ENCODE measurements at places on chromosomes 7 and 10. TPM values are rescaled to one million over a fixed set of nuclear protein-coding genes. Genes with fewer than 3 reads are reported as not detected.

The NPSR1 gene
- not detected for total RNA-seq

- H3K4me1 ChIP-seq, result peaks cover 11% of the 10 kb centered on the region
- no peak overlapping the region for H3K4me3 ChIP-seq
- H3K27ac ChIP-seq, result no peak overlapping the region
- H3K27me3 ChIP-seq, result no peaks in the 10 kb centered on the region
- H3K36me3 ChIP-seq, result no peaks in the 10 kb centered on the region
- no peak for DNase-seq
Measured at GRCh38 chr10:7480742-7481367, 70.0 kb upstream of the SFMBT2 start.

- no peak overlapping the region for H3K4me3 ChIP-seq
- no peaks in the 10 kb centered on the region for H3K36me3 ChIP-seq
- no peak overlapping the region for H3K27ac ChIP-seq
- H3K4me1 ChIP-seq, result no peaks in the 10 kb centered on the region
- H3K27me3 ChIP-seq, result no peaks in the 10 kb centered on the region
- DNase-seq, result no peak
Measured at GRCh38 chr10:34400075-34400474, 415.0 kb downstream of the PARD3 start.

DNA sequence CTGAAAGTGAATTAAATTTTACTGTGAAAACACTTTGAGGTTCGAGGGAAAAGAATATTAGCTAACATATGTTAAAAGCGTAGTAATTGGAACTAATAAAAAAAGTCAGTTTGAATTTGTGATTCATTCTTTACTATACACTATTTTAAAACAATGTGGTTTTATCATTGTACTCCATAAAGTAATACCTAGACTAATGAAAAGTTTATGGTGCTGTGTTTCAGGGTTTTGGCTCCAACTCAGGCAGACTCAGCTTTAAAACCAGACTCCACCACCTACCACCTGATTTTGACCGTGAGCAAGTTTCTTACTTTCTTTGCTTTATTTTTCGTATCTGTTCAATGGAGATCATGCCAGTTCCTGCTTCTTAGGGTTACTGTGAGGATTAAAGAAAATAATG is 9.2 kb upstream of the PRTFDC1 start:
- H3K4me3 ChIP-seq, result no peak overlapping the region
- no peak for DNase-seq
- no peaks in the 10 kb centered on the region for H3K36me3 ChIP-seq
- no peak overlapping the region for H3K27ac ChIP-seq

- H3K36me3 ChIP-seq, result no peaks in the 10 kb centered on the region
- H3K27ac ChIP-seq, result no peak overlapping the region
- H3K4me1 ChIP-seq, result no peaks in the 10 kb centered on the region
- no peaks in the 10 kb centered on the region for H3K27me3 ChIP-seq
- no peak for DNase-seq
Measured at GRCh38 chr7:68964060-68964459, 634.2 kb upstream of the AUTS2 start.

The AKR1C3 gene
- 63.6 TPM for total RNA-seq

GRCh38 chr7:27161721-27162560 is 3.4 kb downstream of the HOXA9 start:
- no peak overlapping the region for H3K4me3 ChIP-seq
- H3K36me3 ChIP-seq, result no peaks in the 10 kb centered on the region
- H3K4me1 ChIP-seq, result peaks cover 29% of the 10 kb centered on the region
- peaks cover 93% of the 10 kb centered on the region for H3K27me3 ChIP-seq
- no peak overlapping the region for H3K27ac ChIP-seq

The C10orf90 gene
- total RNA-seq, result not detected

DNA sequence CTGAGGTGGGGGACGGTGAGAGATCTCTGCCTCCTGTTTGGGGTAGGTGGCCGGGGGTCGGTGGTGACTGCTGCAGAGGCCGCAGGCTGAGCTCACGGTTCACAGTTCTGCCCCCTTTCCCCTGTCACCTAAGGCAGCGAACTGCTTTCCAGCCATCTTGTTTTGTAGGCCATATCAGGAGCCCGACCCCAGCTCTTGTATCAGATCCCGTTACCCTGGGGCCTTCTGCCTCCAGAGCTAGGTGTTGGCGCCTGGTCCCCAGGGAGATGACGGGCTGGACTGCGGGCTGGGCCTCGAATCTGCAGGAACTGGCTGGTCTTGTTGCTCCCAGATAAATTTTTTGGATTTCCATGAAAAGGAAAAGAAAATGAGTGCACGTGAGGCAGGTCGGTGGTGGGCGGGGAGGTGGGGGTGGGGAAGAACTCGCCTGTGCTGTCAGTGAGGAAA is 183.0 kb downstream of the DNAJB6 start:
- peaks cover 10% of the 10 kb centered on the region for H3K27me3 ChIP-seq
- no peak overlapping the region for H3K27ac ChIP-seq
- H3K4me1 ChIP-seq, result no peaks in the 10 kb centered on the region
- DNase-seq, result peak; percentile 53

- H3K27me3 ChIP-seq, result peaks cover 18% of the 10 kb centered on the region
- DNase-seq, result peak; percentile 41
- H3K36me3 ChIP-seq, result peaks cover 4% of the 10 kb centered on the region
- H3K4me1 ChIP-seq, result peaks cover 7% of the 10 kb centered on the region
Measured at GRCh38 chr7:150342121-150342408, 636 bp upstream of the RARRES2 start.

- H3K4me3 ChIP-seq, result no peak overlapping the region
- DNase-seq, result no peak
- H3K27me3 ChIP-seq, result no peaks in the 10 kb centered on the region
- H3K36me3 ChIP-seq, result no peaks in the 10 kb centered on the region
Measured at GRCh38 chr10:14478201-14478600, 147.5 kb upstream of the FRMD4A start.

- H3K4me3 ChIP-seq, result no peak overlapping the region
- peaks cover 53% of the 10 kb centered on the region for H3K36me3 ChIP-seq
- no peak for DNase-seq
- no peaks in the 10 kb centered on the region for H3K4me1 ChIP-seq
- no peak overlapping the region for H3K27ac ChIP-seq
Measured at GRCh38 chr10:69004821-69005220, 16.2 kb downstream of the KIFBP start.

The TAS2R41 gene
- total RNA-seq, result not detected

- H3K4me3 ChIP-seq, result no peak overlapping the region
- H3K4me1 ChIP-seq, result peaks cover 8% of the 10 kb centered on the region
- no peak for DNase-seq
- no peaks in the 10 kb centered on the region for H3K36me3 ChIP-seq
- H3K27me3 ChIP-seq, result no peaks in the 10 kb centered on the region
Measured at GRCh38 chr7:140609646-140610045, 31.0 kb downstream of the DENND2A start.

- no peaks in the 10 kb centered on the region for H3K27me3 ChIP-seq
- no peak overlapping the region for H3K4me3 ChIP-seq
- no peak overlapping the region for H3K27ac ChIP-seq
- no peaks in the 10 kb centered on the region for H3K4me1 ChIP-seq
Measured at GRCh38 chr7:135831455-135832195, 83.0 kb upstream of the FAM180A start.

GRCh38 chr7:29435167-29435566 is 128.5 kb upstream of the PRR15 start:
- no peaks in the 10 kb centered on the region for H3K4me1 ChIP-seq
- no peaks in the 10 kb centered on the region for H3K27me3 ChIP-seq
- H3K27ac ChIP-seq, result no peak overlapping the region
- no peak for DNase-seq
- no peaks in the 10 kb centered on the region for H3K36me3 ChIP-seq
- H3K4me3 ChIP-seq, result no peak overlapping the region

The NAT16 gene
- total RNA-seq, result not detected

GRCh38 chr10:11986593-11987216 is 55.9 kb downstream of the UPF2 start:
- no peaks in the 10 kb centered on the region for H3K4me1 ChIP-seq
- H3K36me3 ChIP-seq, result peaks cover 21% of the 10 kb centered on the region
- no peak overlapping the region for H3K4me3 ChIP-seq
- H3K27ac ChIP-seq, result no peak overlapping the region
- peak; percentile 73 for DNase-seq
- no peaks in the 10 kb centered on the region for H3K27me3 ChIP-seq

DNA sequence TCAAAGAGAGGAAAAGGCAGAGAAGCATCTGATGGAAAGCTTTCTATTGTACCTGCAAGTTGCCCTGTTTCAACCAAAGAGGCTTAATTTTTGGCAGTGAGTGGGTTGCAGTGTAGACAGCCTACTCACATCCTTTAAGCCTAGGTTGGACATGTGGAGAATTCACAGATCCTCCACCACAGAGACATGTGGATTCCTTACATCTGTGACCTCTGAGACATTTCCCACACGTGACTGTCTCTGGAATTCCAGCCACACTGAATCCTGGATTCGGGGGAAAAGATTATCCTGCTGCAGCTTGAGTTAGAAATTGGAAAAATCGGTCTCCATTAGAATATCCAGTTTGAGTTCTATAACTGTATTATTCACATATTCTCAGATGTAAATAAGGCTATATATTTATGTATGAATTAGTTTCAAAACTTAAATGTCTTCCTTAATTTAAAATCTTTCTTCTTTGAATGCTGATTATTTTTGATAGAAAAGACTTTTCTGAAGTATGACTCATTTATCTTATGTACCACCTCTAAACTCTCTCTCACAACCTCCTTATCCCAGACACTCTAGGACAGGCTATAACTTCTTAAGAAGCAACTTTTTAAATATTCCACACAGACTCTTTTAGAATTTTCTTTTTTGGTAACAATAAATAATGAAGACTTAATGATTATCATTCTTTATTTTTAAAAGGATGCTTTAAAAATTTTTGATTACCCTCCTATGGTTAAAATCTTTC is 123.3 kb downstream of the TWIST1 start:
- no peaks in the 10 kb centered on the region for H3K27me3 ChIP-seq
- no peaks in the 10 kb centered on the region for H3K4me1 ChIP-seq
- H3K27ac ChIP-seq, result no peak overlapping the region
- no peaks in the 10 kb centered on the region for H3K36me3 ChIP-seq

- no peaks in the 10 kb centered on the region for H3K36me3 ChIP-seq
- no peak overlapping the region for H3K27ac ChIP-seq
- peak overlapping the region; percentile 8 for H3K4me3 ChIP-seq
- H3K27me3 ChIP-seq, result peaks cover 53% of the 10 kb centered on the region
- peaks cover 13% of the 10 kb centered on the region for H3K4me1 ChIP-seq
Measured at GRCh38 chr10:8060704-8061121, 6.2 kb downstream of the GATA3 start.

GRCh38 chr10:69818676-69819239 is 17.1 kb downstream of the COL13A1 start:
- peaks cover 3% of the 10 kb centered on the region for H3K4me1 ChIP-seq
- no peak overlapping the region for H3K4me3 ChIP-seq
- H3K27me3 ChIP-seq, result no peaks in the 10 kb centered on the region
- no peak for DNase-seq
- H3K36me3 ChIP-seq, result no peaks in the 10 kb centered on the region

DNA sequence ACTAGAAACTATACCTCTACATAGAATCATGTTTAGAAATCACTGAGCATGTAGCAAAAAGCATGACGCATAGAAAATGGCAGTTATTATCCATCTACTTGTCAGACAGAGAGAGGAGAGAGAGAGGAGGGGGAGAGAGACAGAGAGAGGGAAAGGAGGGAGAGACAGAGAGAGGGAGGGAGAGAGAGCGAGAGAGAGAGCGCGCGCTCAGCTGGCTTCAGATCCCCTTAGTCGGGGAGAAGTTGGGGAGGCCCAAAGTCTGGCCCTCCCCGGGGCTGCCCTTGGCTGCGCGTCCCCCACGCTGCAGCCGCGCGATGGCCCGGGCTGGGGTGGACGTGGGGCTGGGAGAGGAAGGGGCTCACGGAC is 37.0 kb downstream of the CNPY1 start:
- no peaks in the 10 kb centered on the region for H3K36me3 ChIP-seq
- no peak overlapping the region for H3K4me3 ChIP-seq

The SLC18A3 gene
- total RNA-seq, result not detected

DNA sequence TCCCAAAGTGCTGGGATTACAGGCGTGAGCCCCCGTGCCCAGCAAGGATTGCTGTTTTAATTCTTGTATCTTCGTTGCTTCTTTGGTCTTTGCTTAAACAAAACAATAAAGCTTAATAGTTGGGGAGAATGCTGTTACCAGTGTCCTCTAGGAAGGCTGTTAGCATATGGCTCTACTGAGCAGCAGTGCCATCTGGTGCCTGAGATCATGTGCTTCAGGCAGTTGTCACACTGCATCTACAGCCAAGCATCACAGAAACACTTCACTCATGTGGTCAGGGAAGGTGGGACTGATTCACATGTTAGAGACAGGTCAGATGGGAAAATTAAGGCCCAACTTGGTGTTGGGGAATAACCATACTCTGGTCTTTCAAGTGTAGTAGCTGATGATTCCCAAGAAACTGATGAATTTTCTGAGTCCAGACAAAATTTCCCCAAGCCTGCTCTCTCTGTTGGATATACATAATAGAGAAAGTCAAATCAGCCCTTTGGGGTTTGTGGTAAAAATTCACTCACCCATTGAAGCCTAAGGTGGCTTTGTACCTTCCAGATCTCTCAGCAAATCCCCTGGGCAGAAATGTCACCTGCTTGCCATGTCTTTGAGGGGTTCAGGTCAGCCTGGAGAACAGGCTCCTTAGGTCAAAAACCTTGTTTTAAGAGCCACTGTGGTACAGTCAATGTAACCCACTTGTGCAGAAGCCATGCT is 28.4 kb downstream of the UBE2D4 start:
- H3K36me3 ChIP-seq, result peaks cover 37% of the 10 kb centered on the region
- no peaks in the 10 kb centered on the region for H3K4me1 ChIP-seq
- no peak for DNase-seq
- H3K27ac ChIP-seq, result no peak overlapping the region
- H3K4me3 ChIP-seq, result no peak overlapping the region

DNA sequence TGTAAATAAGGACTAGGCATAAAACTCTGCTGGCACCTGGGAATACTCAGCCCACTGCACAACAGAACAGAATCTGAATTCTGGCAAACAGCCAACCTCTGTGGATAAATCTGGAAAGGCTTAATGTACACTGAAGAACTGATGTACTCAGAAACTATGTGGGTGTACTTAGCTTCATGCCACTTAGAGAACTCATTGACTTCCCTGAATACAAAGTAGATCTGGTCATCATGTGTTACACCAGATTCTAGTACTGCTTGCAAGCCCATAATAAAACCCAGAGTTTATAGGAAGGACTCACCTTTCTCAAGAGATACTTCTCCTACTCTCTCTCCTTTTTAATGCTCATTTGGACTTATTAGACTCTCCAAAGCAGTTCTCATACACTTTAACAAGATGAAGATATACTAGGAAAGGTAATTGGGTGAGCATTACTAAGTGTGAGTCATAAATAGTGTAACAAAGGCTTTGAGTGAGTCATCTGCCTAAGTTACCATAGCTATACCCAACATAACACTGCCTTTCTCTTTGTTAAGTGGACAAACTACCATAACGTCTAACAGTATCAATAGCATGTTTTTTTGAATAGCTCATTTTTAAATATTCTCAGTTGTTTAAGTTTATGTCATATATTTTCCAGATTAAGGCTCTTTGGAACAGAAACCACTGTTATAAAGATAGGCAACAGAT is 309.1 kb downstream of the MDFIC start:
- DNase-seq, result no peak
- H3K27ac ChIP-seq, result no peak overlapping the region
- no peaks in the 10 kb centered on the region for H3K27me3 ChIP-seq

DNA sequence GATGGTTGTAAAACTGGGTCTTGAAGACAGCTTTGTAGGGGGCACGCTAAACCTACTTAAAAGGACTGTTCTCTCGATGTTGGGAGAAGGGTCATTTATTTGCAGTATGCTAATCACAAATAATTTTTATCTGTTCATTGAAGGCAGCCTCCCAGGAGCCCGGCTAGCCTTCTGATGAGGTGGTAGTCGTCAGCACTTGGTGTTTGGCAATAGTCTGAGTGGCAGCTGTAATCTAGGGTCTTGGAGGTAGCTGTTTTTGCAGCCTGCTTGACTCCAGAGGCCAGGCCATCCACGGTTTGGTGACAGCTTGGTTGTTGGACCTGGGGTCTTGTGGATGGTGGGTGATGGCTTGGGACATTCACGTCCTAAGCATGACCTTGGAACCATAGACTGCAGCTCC is 2.2 kb downstream of the GTF2IRD1 start:
- DNase-seq, result no peak
- peaks cover 18% of the 10 kb centered on the region for H3K4me1 ChIP-seq
- no peak overlapping the region for H3K4me3 ChIP-seq
- peak overlapping the region; percentile 84 for H3K27ac ChIP-seq

The PTF1A gene
- total RNA-seq, result not detected

Data from upper lobe of right lung (tissue), 1 donor.